Fibroblast of skin of scalp (primary cell): ENCODE measurements at places on chromosomes 2 and 18.

DNA sequence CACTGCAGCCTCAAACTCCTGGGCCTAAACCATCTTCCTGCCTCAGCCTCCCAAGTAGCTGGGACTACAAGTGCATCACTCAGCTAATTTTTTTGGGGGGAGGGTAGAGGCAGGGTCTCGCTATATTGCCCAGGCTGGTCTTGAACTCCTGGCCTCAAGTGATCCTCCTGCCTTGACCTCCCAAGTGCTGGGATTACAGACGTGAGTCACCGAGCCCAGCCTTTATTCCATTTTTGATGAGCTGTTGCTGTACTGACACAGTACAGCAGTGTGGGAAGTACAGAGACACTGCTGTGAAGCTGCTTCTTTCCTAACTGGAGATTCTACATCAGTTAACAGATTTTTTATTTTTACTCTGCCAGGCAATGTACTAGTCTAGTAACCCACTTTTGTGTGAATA is 18.8 kb downstream of the PTRHD1 start:
- no peak for DNase-seq

DNA sequence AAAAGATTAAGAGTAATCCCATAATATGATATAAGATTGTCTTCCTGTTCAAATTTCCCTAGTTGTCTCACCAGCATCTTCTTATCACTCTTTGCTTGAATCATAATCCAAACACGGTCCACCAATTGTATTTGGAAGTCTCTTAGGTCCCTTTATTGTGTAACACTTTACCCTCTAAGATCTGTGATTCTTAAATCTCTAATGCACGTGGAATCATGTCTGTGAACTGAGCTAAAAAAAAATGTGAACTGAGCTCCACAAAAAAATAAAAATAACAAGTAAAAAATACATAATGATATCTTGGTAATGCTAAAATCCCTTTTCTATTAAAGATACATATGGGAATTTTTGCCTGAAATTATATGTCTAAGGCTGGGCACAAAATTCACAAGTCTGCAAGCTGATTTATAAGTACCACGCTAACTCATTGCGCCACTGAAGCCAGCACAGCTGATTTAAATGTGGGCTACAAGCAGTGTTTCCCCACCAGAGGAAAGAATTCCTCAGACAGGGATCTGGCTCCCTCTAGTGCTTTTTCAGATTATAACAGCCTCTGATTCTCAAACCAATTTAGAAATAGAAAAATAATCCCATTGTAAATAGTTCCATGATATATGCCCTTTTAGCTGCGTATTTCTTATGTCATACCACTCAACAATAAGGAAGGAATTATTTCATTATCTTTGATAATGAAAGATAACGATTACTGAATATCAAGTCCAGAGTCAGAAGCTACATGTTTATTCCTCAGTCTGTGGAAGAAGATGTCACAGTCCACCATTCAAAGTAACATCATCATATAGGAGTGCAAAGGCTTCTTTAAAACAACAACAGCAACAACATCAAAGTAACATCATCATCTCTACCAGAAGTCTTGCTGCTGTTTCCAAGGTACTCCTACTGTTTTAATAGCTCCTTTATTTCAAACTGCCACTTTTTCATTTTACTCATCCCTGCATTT is 22.9 kb downstream of the RBM43 start:
- peak; percentile 79 for DNase-seq

DNA sequence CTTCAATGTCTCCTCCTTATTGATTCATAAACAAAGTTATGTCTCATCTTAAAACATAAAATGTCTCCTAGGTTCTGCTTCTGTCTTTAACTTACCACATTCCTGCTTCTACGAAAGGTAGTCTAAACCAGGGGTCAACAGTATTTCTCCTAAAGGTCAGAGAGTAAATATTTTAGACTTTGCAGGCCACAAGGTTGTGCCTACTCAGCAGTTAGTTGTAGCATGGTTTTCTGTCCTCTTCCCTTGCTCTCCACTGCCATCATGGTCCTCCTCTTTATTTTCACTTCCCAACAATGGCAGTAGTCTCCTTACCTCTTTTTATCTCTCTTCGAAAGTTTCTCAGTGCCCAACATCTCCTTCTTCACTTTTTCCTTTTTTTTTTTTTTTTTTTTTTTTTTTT is 68.3 kb upstream of the LRP1B start:
- no peak for DNase-seq

- peak; percentile 19 for DNase-seq
Observed at GRCh38 chr2:166516712-166517303, 22.8 kb upstream of the SCN7A start.

DNA sequence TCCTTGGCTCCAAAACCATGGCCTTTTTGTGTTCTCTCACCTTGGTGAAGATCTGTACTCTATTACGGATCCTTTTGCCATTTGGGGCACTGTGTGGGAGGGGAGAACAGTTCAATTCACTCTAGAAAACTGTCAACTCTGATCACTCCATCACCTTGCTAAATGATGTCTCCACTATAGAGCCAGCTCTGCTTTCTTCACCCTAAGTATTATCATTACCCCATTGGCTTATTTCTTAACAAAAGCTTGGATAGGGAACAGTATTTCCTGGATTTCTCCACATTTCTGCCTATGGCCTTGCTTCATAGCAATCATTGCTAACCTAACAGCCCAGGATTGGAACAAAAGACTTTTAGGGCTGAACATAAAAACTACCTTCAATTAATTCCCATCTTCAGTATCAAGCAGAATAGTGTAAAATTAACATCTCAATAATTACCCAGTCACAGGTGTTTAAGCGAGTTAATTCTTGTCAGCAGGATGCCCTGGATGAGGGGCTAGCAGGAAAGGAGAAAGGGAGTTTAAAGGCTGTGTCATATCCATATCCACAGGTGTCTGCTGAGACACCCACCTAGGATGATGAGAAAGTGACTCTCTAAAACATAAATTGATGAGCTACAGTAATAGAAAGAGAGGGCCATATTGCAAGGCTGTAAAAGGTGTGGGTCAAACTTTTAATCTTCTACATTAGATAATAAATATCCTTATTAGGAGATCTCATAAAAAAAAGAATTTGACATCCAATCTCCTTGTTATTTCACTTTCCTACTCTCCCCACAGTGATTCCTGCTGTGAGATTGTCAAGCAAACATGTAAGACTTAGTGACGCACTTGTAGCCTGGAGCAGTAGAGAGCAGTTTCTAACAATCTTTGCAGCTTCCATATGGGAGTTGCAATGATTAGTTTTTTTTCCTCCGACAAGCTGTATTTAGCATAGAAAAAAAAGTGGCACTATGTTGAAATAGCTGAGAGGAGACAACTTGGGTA is 589.5 kb upstream of the NXPH2 start:
- no peak for DNase-seq

DNA sequence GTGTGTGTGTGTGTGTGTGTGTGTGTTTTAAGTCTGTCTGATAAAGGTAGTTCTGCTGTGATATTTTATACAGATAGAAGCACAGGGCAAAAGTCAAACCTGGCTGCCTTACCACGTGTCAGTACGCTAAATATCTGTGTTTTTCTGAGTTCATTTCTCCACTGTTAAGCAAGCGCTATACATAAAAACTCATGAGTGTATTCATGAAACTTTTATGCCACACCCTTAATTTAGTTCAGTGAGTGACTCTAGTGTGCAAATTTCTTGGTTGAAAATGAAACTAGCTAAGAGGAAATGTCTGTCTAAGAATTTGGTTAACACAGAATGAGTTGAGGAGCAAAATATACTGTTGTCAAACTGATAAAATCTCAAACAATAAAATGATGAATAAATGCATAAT is 11.2 kb downstream of the CASP10 start:
- DNase-seq: no peak

DNA sequence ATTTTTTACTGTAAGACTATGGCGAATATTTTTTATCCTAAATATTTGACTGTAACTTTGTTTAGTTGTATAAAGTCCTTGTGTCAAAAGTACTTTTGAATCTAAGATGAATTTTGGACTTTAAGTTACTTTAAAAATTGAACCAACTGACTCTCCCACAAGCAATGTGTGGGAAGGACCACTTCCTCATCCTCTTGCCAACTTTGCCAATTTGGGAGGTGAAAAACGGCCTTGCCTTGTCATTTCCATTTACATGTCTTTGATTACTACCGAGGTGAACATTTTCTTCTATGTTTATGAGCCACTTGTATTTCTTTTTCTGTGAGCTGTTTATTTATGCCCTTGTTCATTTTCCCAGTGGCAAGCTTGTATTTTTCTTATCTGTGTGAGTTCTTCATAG is 12.8 kb upstream of the MSGN1 start:
- no peak for DNase-seq

DNA sequence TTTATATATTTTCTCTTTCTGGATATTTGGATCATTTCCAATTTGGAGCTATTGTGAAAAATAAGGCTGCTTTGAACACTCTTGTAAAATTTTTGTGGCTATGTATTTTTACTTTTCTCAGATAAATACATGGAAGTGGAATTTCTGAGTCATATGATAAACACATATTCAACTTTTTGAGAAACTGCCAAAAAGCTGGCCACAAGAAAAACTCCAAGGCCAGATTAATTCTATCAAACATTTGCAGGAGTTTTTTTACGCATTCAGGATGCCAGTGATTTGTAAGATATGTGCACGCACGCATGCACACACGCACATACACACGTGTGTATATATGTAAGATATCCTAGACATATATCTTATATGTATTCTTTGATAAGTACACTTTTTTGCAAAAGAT is 477.5 kb upstream of the SPHKAP start:
- DNase-seq: peak; percentile 78

DNA sequence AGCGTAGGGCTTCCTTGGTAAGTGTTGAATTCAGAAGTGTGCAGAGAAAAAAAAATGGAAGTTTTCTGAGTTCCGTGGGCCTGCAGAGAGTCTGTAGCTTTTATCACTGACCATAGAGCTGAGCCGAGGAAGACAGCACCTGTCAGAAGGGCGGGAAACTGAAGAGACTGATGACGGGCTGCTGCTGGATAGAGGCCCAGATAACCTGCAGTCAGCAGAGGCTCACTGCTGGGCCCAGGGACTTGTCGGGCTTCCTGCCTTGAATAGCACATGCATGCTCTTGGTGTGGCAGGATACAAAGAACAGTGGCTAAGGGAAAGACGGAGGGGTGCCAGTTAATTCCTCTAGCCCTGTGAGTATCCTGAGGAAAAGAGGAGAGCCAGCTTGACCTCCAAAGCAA is 166.4 kb downstream of the MGAT5 start:
- DNase-seq: no peak

- DNase-seq: no peak
Observed at GRCh38 chr2:20149703-20150030, 75.3 kb downstream of the SDC1 start.

DNA sequence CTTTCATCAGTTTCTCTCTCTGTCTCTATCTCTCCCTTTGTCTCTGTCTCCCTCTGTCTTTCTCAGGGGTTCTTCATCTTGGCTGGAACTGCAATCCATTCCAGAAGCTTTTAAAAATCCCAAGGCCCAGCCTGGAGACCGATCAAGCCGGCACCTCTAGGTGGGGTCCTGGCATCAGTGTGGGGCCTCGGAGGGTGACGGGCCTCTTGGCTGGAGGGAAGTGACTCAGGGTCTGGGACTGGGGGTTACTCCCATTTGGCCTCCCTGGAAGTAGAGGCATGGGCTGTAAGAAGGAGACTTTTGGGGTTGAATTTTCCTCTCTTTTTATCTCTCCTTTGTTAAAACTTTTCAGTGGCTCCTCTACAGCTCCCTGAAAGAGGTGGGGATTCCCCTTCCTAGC is 52.8 kb upstream of the OTOF start:
- peak; percentile 51 for DNase-seq

GRCh38 chr2:203191961-203192360 is 46.9 kb upstream of the CYP20A1 start:
- no peak for DNase-seq
